PC-3 (cell line): ENCODE measurements at places on chromosomes 16 and 17. TPM values are rescaled to one million over a fixed set of nuclear protein-coding genes. Genes with fewer than 3 reads are reported as not detected.

DNA sequence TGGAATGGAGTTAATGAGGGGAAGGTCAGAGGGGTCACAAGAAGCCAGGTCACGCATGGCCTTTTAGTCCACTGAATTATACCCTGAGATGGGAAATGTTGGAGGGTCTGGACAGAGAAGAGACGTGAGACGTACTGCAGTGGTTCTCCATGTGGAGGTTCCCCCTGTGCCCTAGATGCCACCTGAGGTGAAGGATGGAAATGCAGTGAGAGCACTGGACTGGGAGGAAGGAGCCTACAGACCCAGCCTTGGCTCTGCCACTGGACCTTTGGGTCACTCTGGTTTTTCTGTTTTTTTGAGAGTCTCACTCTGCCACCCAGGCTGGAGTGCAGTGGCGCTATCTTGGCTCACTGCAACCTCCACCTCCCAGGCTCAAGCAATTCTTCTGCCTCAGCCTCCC is 1.8 kb upstream of the PLSCR3 start:
- no peak overlapping the region for H3K4me3 ChIP-seq
- H3K27me3 ChIP-seq, result no peaks in the 10 kb centered on the region
- no peaks in the 10 kb centered on the region; the same call in 1 of the 2 replicates for H3K36me3 ChIP-seq

DNA sequence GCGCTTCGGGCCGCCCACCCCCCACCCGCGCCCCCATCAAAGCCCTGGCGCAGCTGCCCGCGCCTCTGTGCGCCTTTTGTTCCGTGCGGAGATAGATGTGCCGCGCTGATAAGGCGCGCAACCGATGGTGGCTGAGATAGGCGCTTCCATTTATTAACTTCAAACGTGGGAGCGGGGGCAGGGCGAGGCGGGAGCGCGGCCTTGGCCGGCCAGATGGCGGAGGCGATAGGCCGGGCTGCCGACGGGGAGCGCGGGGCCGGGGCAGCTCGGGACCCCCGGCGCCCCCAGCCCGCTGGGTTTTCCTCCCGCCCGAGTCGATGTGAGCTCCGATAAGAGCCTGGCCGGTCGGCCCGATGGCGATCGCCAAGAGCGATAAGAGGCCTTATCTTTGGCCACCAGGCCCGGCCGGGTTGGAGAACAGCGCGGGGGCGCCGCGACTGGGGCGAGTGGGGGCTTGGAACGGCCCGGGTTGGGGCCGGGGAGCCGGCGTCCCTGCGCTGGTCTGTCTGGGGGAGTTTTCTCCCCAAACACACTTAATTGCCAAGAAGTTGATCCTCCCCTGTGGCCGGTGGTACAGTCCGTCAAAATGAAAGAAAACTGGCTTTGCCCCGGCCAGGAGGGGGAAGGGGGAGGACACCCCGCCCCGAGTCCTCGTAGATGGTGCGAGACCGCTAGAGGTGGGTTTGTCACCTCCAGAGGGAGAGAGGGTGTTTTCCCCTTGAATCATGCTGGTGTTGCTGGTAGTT is 2.7 kb downstream of the ZFPM1 start:
- peak; percentile 33 for DNase-seq
- H3K27me3 ChIP-seq, result no peaks in the 10 kb centered on the region
- H3K27ac ChIP-seq, result no peak overlapping the region
- peak overlapping the region; percentile 81 for H3K4me3 ChIP-seq

- no peak overlapping the region for H3K4me3 ChIP-seq
- H3K36me3 ChIP-seq, result peaks cover 2% of the 10 kb centered on the region; the same call in 1 of the 2 replicates
- no peak for DNase-seq
- no peaks in the 10 kb centered on the region for H3K4me1 ChIP-seq
- H3K27me3 ChIP-seq, result no peaks in the 10 kb centered on the region
- no peak overlapping the region for H3K27ac ChIP-seq
Observed at GRCh38 chr16:81477697-81478693, 33.4 kb downstream of the CMIP start.

DNA sequence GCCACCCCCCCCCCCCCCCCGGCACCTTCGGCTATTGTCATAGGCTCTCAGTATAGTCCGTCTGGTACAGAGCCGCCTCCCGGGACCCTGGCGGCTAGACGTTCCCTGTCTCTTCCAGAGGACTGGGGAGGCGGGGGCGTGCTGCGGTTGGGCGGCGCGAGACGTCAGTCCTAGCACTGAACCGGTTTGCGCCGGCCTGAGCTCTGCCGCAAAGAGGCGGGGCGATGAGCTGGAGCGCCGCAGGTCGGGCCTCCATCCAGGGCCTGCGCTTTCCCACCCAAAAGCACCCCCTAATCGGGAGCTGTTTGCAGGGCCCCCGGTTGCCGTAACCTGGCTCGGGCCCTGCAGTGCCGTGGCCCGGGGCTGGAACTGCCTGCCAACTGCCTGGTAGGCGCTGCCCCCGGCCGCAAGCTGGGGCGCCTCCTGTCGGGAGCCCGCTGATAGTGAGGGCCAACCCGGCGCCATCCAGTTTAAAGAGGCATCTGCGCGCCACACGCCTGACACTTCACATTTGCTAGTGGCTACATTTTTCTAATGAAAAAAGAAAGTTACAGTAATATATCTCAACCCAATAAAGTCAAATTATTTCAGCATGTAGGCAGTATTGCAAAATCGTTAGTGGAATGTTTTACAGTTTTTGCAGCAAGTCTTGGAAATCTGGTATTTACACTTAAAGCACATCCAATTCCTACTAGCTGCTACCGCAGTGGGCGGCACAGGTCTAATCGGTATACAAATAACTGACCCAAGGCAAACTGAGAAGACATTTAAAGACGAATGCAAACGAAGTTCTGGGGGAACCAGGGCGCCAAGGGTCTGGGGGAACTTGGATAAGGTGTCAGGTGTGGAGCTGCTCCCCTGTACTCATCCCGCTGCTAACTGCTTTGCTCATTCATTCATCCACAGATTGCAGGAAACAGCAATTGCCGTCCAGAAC is 753 bp upstream of the USP22 start:
- no peaks in the 10 kb centered on the region for H3K27me3 ChIP-seq
- DNase-seq, result peak; percentile 99
- H3K4me1 ChIP-seq, result peaks cover 15% of the 10 kb centered on the region
- no peaks in the 10 kb centered on the region; the same call in 1 of the 2 replicates for H3K36me3 ChIP-seq

DNA sequence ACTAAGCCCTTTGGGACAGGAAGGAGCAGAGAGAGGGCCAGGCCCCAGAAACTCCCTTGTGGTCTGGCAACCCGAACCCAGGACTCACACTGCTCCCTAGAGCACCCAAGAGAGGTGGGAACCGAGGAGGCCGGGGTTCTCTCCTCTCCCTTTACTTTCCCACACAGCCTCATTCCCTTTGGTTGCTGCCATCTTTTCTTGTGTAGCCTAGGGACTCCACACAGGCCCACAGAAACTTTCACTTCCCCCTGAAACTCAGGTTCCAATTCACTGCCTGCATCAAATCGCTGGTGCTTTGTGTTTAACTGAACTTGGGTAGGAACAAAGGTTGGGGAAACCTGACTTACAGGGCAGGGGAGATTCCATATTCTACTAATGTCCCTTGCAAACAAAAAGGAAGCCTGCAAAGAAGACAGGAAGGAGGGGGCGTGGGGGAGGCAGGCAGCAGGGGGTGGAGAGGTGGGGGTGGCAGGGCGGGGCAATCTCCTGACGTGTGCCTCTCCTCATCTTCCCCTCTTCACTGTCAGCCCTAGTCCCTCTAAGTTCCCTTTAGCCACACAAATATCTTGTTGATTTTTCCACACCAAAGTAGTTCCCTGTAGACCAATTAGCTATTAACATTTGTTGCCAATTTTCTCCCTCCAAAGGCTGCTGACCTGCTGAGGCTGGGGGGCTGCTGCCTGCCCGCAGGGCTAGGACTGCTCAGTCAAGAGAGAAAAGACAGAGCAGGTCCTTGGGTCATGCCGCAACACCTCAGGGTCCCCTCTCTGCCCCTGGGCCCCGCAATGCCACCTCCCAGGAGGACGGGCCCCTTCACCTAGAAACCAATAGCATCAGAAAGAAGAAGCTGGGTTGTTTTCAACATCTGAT is 8.0 kb downstream of the ST3GAL2 start:
- H3K4me1 ChIP-seq, result peaks cover 37% of the 10 kb centered on the region
- peak; percentile 12 for DNase-seq
- H3K27me3 ChIP-seq, result no peaks in the 10 kb centered on the region
- no peaks in the 10 kb centered on the region for H3K36me3 ChIP-seq
- no peak overlapping the region for H3K4me3 ChIP-seq

GRCh38 chr16:80583466-80583865 is 42.7 kb downstream of the DYNLRB2 start:
- no peak overlapping the region for H3K4me3 ChIP-seq
- H3K4me1 ChIP-seq, result peaks cover 14% of the 10 kb centered on the region; the same call in 1 of the 2 replicates
- H3K27ac ChIP-seq, result peak overlapping the region; percentile 43; the same call in 1 of the 2 replicates
- H3K27me3 ChIP-seq, result no peaks in the 10 kb centered on the region

- no peaks in the 10 kb centered on the region for H3K36me3 ChIP-seq
- no peak for DNase-seq
- peaks cover 22% of the 10 kb centered on the region for H3K4me1 ChIP-seq
- no peak overlapping the region for H3K27ac ChIP-seq
- no peaks in the 10 kb centered on the region for H3K27me3 ChIP-seq
Observed at GRCh38 chr17:17737961-17738894, 57.0 kb downstream of the RAI1 start.

DNA sequence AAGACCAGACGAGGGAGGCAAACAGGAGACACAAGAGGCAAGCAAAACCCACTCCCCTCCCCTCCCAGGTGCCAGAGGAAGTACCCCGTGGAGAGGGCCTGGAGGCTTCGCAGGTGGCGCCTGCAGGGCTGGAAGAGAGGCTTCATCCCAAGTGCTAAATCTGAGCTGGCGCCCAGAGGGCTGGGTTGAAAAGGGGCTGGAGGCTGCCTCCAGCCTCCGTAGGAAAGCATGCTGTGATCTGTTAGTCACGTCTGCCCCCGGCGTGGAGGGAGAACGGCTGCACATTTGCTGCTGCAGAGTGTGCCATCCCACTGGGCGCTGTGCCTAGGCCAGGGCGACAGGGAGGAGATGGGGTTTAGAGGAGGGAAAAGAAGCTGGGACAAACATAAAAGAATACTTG is 16.9 kb downstream of the RPH3AL start:
- H3K36me3 ChIP-seq, result no peaks in the 10 kb centered on the region
- H3K27ac ChIP-seq, result no peak overlapping the region
- no peaks in the 10 kb centered on the region for H3K27me3 ChIP-seq
- DNase-seq, result no peak
- H3K4me1 ChIP-seq, result no peaks in the 10 kb centered on the region

DNA sequence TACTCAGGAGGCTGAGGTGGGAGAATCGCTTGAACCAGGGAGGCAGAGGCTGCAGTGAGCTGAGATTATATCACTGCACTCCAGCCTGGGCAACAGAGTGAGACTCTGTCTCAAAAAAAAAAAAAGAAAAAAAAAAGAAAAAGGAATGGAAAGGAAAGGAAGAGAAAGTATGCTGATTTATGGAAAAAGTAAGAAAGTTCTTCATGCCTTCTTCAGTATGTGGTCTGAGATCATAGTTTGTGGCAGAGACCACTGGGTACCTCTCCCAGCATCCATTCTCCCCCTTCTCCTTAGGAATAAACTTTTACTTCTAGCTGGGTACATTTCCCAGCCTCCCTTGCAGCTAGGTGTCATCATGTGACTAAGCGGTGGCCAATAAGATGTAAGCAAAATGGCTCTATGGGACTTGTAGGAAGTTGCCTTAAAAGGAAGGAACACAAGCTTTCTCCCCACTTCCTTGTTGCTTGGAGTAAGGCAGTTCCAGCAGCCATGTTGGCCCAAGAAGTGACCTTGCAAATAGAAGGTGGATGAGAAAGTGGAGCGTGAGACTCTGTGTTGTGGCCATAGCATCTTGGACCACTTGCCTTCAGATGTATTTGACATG is 26.1 kb upstream of the XPO6 start:
- no peaks in the 10 kb centered on the region for H3K27me3 ChIP-seq
- H3K4me1 ChIP-seq, result no peaks in the 10 kb centered on the region
- no peak overlapping the region for H3K27ac ChIP-seq
- no peak overlapping the region for H3K4me3 ChIP-seq
- no peak for DNase-seq

DNA sequence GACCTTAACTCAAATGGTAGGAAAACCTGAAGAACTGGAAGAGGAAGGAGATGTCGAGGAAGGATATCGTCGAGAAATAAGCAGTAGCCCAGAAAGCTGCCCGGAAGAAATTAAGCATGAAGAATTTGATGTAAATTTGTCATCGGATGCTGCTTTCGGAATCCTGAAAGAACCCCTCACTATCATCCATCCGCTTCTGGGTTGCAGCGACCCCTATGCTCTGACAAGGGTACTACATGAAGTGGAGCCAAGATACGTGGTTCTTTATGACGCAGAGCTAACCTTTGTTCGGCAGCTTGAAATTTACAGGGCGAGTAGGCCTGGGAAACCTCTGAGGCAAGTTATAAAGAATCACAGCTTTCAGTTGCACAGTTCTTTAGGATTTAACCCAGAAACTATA is 15.5 kb downstream of the ERCC4 start:
- peaks cover 15% of the 10 kb centered on the region for H3K36me3 ChIP-seq
- H3K27me3 ChIP-seq, result no peaks in the 10 kb centered on the region
- no peak overlapping the region for H3K27ac ChIP-seq
- peak; percentile 9 for DNase-seq
- H3K4me3 ChIP-seq, result no peak overlapping the region
- peaks cover 4% of the 10 kb centered on the region; the same call in 1 of the 2 replicates for H3K4me1 ChIP-seq

DNA sequence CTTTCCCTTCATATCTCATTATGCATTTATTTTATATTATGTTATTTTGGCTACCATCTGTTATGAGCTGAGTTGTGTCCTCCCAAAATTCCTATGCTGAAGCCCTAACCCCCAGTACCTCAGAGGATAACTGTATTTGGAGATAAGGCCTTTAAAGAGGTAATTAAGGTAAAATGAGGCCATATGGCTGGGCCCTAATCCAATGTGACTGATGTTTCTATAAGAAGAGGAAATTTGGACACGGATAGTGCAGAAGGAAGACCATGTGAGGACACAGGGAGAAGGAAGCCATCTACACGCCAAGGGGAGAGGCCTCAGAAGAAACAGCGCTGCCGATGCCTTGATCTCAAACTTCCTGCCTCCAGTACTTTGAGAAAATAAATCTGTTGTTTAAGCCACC is 557.7 kb upstream of the CDH5 start:
- H3K4me3 ChIP-seq, result no peak overlapping the region
- H3K27ac ChIP-seq, result no peak overlapping the region
- H3K27me3 ChIP-seq, result no peaks in the 10 kb centered on the region
- no peaks in the 10 kb centered on the region for H3K36me3 ChIP-seq

- DNase-seq, result no peak
- no peak overlapping the region for H3K27ac ChIP-seq
- peaks cover 11% of the 10 kb centered on the region for H3K4me1 ChIP-seq
- H3K27me3 ChIP-seq, result no peaks in the 10 kb centered on the region
- no peaks in the 10 kb centered on the region for H3K36me3 ChIP-seq
Observed at GRCh38 chr16:48052731-48053417, 102.9 kb downstream of the ABCC12 start.

Gene EFNB3
- 4.9 and 7.7 TPM in 2 replicates for total RNA-seq

Gene CD7
- total RNA-seq, result 0.15 and 0.98 TPM in 2 replicates

Gene NDRG4
- 14.2 and 26.6 TPM in 2 replicates for total RNA-seq

Gene VAC14
- 65.5 and 66.4 TPM in 2 replicates for total RNA-seq

Gene NOXO1
- total RNA-seq, result 2.4 and 3.4 TPM in 2 replicates

Gene LITAFD
- total RNA-seq, result not detected in 2 replicates

Gene CX3CL1
- 0.35 TPM in 1 of 2 replicates, not detected in the other for total RNA-seq

Gene PYDC1
- not detected in 2 replicates for total RNA-seq
